ENCODE measurements at places on chromosomes 3 and 15.

- no peak for DNase-seq
These were observed 6.6 kb downstream of the OSBPL10 start for GRCh38 chr3:31974471-31974870.

GRCh38 chr15:26049900-26050657 is 187.0 kb upstream of the ATP10A start:
- DNase-seq, result no peak

DNA sequence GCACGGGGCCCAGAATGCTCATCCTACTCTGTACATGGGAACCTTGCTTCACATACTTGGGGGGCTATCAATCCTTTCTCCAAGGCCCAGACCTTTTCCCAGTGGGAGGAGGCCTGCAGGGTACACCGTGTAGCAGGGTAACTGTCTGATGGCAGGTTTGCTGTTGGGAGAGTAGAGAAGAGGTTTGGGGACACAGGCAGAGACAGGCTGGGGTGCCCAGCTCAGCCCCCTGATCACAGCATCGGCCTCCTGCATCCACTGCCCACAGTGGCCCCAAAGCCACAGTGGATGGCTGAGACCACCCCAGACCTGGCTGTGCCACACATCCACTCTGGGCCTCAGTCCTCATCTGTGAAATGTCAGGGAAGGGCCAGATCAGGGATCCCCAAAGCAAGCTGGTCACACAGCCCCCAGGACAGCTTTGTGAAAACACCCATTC is 5.6 kb downstream of the CHRNA3 start:
- no peak for DNase-seq

GRCh38 chr3:115077501-115078250 is 69.4 kb downstream of the ZBTB20 start:
- no peak for DNase-seq

- no peak for DNase-seq
These were observed 7.0 kb upstream of the TMEM62 start for GRCh38 chr15:43126356-43126755.

DNA sequence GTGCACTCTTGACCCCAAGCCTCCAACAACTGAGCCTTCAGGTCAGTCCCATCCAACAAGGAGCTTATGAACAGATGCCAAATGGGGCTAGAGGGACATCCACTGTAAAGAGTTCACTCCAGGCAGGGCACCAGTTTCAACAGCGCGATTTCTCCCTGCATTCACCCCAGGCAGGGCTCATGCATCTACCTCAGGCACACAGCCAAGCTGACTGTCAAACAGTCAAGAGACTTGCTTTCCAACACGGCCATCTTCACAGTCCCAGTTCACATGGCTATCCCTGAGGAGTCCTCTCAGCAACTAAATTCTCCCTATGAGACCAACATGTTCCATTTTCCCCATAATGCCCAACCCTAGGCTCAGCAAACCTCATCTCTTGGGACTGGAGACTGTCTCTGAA is 17.7 kb downstream of the SLC25A20 start:
- DNase-seq, result no peak

DNA sequence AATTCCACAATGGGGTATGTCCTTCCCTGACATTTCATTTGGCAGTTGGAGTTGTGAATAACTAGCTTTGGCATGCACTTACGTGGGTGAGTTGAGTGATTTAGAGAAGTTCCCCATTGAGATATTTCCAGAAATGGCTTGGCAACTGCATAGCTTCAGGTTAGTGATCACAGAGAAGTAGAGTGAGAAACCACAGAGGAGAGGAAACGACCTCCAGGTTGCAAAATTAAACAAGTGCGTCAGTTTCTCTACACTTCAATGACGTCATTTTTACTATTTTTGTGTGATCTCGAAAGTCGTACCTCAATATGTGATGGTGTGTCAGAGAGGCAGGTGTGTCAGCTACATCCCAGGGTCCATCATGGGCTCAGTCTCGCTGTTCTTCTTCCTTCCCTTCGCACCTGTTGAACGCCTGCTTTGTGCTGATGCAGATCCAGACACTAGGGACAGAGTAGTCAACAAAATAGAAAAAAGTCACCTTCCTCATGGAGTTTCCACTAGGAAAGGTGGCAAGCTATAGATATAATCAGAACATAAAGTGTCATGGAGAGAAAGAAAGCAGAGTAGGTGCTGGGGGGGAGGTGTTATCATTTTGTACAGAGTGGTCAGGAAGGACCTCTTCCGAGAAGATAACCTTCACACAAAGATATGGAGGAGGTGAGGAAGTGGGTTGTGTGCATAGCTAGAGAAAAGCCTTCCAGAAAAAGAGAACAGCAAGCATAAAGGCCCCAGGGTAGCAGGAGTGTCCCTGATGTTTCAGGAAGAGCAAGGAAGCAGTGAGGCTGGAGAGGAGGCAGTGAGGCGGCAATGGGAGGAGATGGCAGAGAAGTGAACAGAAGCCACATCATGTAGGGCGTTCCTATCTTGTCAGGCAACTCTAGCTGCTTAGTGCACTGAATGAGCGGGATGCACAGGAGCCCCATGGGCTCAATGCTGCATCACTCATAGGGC is 75.6 kb downstream of the MCTP2 start:
- no peak for DNase-seq

GRCh38 chr3:169508426-169508825 is 155.1 kb downstream of the MECOM start:
- no peak for DNase-seq

DNA sequence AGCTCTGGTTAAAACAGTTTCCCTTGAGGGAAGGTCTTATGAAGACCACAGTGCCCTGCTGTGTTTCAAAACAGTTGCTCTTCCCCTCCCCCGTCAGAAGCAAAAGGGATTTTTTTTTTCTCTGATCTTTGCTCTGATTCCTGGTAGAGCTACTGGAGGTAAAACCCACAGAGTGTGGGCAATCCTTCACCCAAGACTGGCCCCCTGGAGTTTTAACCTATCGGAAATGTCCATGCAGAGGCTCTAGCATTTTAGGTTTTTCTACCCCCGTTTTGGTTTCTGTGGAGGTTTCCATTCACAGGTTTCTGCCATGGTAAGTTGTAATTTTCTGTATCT is 27.7 kb downstream of the GRM2 start:
- no peak for DNase-seq

GRCh38 chr3:24944805-24945520 is 450.3 kb upstream of the THRB start:
- DNase-seq, result no peak

DNA sequence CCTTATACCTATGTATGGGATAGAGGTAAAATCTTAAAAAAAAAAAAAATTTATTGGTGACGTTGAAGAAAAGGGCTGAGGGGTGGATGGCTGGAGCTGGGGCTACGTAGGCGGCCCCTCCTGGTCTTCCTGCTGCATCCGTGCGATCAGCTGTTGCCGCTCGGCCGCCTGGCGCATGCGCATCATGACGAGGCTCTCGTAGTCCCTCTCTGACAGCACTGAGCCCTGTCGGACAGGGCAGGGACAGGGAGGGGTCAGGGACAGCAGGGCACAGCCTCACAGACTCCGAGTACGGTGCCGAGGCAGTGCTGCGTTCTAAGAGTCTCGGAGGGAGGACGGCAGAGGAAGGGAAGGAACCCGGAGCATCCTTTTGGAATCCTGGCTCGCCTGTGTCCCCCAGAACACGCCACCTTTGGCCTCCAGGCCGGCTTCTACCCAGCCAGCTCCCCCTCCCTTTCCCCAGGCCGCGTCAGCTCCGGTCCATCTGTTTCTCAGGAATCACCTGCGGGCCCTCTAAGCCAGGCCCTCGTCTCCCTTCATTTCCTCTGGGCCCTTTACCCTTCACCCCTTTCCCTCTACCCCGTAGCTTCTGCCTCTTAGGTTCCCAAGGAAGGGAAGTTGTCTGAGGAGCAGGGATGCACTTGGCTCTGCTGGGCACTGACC is 1.8 kb upstream of the C15orf62 start:
- no peak for DNase-seq

- no peak for DNase-seq
These were observed 258.9 kb downstream of the PDZRN3 start for GRCh38 chr3:73365756-73366397.

GRCh38 chr15:93049914-93050578 is 39.0 kb downstream of the RGMA start:
- DNase-seq, result no peak

DNA sequence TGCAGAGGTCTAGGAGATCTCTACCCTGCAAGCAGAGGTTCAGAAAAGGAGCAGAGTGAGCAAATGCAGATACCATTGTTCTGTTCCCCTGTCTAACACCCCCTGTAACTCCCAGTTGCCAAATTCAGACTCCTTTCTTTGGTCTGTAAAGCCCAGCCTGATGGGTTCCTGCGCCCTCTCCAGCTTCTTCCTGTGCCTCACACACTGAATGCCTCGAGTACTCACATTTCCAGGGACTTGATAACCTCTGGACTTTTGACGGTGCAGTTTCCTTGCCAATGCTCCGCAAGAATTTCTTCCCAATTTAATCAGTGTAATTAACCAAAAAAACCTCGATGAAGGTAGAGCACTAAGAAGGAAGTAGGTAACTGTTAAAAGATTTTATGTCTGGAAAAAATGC is 19.3 kb downstream of the PDE8A start:
- no peak for DNase-seq

- DNase-seq, result no peak
These were observed 193.4 kb upstream of the UBE2E1 start for GRCh38 chr3:23612296-23612891.

DNA sequence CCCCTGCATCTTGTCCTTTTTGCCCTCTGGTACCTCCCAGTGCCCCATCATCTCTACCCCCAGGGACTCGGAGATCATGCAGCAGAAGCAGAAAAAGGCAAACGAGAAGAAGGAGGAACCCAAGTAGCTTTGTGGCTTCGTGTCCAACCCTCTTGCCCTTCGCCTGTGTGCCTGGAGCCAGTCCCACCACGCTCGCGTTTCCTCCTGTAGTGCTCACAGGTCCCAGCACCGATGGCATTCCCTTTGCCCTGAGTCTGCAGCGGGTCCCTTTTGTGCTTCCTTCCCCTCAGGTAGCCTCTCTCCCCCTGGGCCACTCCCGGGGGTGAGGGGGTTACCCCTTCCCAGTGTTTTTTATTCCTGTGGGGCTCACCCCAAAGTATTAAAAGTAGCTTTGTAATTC is 1.5 kb downstream of the SERF2 start:
- DNase-seq, result no peak
